ENCODE measurements at places on chromosomes 5 and 9.

DNA sequence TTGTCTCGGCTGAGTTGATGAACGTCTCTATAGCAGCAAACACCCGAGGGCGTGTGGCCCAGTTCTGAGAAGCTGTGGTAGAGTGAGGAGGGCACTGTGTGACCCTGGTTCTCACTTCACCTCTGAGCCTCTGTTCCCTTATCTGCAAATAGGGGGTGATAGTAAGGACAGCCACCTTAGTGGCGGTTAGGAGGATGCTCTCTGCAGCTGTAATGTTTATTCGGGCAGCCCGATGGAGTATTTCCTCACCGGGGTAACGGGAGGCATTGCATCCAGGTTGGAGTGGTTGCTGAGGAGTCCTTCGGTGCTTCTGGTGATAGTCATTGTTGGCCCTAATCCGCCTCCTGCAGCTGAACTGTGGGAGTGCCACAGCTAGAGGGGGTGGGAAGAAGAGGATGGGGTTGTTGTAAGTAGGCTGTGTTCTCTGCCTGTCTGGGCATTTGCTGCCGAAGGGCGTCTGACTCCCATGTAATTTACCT lies 13.9 kb downstream of the PRRC2B start:
- peaks cover 37% of the 10 kb centered on the region for H3K36me3 ChIP-seq
- peak; percentile 46 for DNase-seq
- no peak overlapping the region for H3K27ac ChIP-seq

GRCh38 chr5:148387325-148387724 lies 3.6 kb downstream of the FBXO38 start:
- H3K27ac ChIP-seq: no peak overlapping the region
- no peaks in the 10 kb centered on the region for H3K36me3 ChIP-seq
- DNase-seq: no peak
- H3K4me1 ChIP-seq: peaks cover 11% of the 10 kb centered on the region

DNA sequence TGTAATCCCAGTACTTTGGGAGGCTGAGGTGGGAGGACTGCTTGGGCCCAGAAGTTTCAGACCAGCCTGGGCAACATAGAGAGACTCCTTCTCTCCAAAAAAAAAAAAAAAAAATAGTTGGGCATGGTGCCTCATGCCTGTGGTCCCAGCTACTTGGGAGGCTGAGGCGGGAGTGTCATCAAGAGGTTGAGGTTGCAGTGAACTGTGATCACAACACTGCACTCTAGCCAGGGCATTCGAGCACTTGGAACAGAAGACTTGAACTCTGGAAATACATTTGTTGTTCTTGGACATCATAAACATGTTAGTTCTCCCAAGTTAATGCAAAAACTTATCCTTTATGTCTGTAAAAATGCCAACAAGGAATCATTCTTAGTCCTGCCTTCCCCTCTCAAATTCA lies 29.6 kb downstream of the EHMT1 start:
- DNase-seq: no peak
- H3K27me3 ChIP-seq: no peaks in the 10 kb centered on the region
- H3K36me3 ChIP-seq: peaks cover 37% of the 10 kb centered on the region
- H3K4me3 ChIP-seq: no peak overlapping the region

DNA sequence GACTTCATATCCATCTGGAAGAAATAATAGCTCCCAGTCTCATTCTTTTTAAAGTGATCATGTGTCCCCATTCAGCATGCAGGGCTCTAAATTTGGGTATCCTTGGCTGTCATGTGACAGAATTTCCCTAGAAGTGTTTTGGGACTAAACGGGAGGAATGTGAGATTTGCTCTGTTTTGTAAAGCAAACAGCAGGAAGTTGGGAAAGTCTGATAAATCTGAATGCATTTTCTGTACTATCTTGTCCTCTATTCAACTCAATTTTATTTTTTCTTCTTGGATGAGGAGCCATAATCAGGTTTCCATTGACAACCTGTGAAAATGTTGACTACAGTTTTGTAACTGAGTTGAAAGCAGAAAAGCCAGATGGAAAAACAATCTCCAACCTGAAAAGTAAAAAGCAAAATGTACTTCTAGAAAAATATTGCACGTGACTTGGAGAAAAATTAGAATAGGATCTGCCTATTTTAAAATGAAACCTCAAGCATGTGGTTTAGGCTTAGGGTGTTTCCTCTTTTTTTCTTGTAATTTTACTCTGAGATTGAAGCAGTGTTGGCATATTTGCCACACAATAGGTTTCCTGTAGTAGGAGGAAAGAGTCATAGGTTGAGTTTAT lies 76.2 kb upstream of the IL6ST start:
- H3K4me3 ChIP-seq: no peak overlapping the region
- no peaks in the 10 kb centered on the region for H3K27me3 ChIP-seq
- no peak overlapping the region for H3K27ac ChIP-seq
- H3K36me3 ChIP-seq: no peaks in the 10 kb centered on the region

GRCh38 chr5:6483880-6484382 lies 35.3 kb downstream of the UBE2QL1 start:
- H3K36me3 ChIP-seq: no peaks in the 10 kb centered on the region
- no peak overlapping the region for H3K27ac ChIP-seq
- no peaks in the 10 kb centered on the region for H3K4me1 ChIP-seq
- no peak overlapping the region for H3K4me3 ChIP-seq
- DNase-seq: no peak
- H3K27me3 ChIP-seq: no peaks in the 10 kb centered on the region

- no peaks in the 10 kb centered on the region for H3K4me1 ChIP-seq
- no peak overlapping the region for H3K4me3 ChIP-seq
- H3K27me3 ChIP-seq: no peaks in the 10 kb centered on the region
These were observed 285.4 kb downstream of the TLE4 start for GRCh38 chr9:79857188-79857587.

- H3K27ac ChIP-seq: no peak overlapping the region
- DNase-seq: no peak
- no peaks in the 10 kb centered on the region for H3K27me3 ChIP-seq
These were observed 71.9 kb downstream of the CDK5RAP2 start for GRCh38 chr9:120507936-120508510.

GRCh38 chr9:133945977-133946753 lies 46.0 kb downstream of the VAV2 start:
- DNase-seq: no peak
- no peak overlapping the region for H3K4me3 ChIP-seq
- no peak overlapping the region for H3K27ac ChIP-seq
- no peaks in the 10 kb centered on the region for H3K4me1 ChIP-seq
- no peaks in the 10 kb centered on the region for H3K27me3 ChIP-seq
- H3K36me3 ChIP-seq: no peaks in the 10 kb centered on the region

DNA sequence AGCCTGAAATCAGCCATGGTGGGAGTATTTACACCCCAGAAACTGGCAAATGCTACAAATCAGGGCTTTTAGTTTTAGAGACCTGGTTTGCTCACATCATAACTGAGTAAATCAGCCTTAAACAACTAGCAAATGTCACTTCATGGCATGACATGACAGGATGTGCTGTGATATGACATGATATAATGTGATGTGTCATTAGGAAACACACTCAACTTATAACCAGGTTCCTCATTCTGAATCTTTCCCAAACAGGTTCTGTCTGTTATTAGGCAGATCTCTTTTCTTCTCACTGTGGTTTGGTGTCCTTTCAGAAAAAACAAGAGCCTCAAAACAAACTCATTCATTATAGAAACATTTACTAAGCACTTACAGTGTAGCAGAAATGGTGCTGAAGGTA lies 90.5 kb downstream of the ADAMTS12 start:
- no peaks in the 10 kb centered on the region for H3K36me3 ChIP-seq
- no peak overlapping the region for H3K27ac ChIP-seq
- no peaks in the 10 kb centered on the region for H3K27me3 ChIP-seq
- no peak overlapping the region for H3K4me3 ChIP-seq
- no peaks in the 10 kb centered on the region for H3K4me1 ChIP-seq
- DNase-seq: no peak

DNA sequence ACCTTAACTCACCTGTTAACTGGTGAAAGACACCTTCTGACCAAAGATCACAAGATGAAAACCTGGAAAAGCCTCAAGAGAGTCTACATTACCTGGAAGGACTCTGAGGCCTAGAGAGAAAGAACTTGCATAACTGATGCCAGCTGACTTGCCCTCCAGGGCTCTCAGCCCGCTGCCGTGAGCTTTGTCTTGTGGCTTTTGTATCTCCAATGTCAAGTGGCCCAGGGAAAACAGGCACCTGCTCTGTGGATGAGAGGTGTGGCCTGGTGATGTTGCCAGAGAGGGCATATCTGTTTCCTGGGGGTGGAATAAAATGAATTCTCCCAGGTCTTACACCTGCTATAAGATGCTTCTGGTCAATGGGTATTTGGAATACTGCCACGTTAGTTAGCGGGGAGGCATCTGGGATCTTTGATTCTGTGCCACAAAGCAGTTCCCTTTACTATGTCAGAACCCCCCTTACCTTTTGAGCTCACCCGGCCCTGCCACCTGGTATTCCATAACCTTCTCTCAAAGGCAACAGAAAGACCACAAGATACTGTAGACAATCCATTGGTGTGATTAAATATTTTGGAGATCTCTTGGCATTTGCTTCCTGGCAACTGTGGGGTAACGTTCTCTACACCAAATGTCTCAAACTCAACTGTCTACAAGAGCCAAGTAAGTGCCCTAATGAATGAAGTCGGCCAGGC lies 54.9 kb upstream of the N4BP3 start:
- H3K27ac ChIP-seq: no peak overlapping the region
- H3K4me1 ChIP-seq: no peaks in the 10 kb centered on the region
- no peak for DNase-seq
- H3K4me3 ChIP-seq: no peak overlapping the region

DNA sequence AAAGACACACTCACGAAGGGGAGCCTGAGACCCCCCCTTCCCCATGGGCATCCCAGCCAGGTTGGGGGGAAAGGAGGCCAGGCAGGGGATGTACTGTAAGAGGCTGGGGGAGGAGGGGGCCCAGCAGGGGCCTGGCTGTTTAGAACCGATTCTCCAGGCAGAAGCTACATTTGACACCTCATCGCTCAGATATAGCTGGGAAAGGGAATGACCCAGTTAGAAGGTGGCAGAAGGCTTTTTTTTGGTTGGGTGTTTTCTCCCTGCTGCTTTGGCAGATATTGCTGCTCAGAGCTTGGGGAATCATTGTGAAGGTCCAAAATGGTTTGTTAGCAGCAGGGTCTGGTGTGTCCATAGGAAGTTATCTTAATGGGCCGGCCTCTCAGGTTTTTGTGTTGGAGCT lies 6.0 kb downstream of the CDX1 start:
- no peak overlapping the region for H3K27ac ChIP-seq
- DNase-seq: no peak
- H3K4me1 ChIP-seq: peaks cover 9% of the 10 kb centered on the region
- no peaks in the 10 kb centered on the region for H3K36me3 ChIP-seq
- no peaks in the 10 kb centered on the region for H3K27me3 ChIP-seq
- no peak overlapping the region for H3K4me3 ChIP-seq

GRCh38 chr5:61301341-61302199 lies 30.5 kb upstream of the ZSWIM6 start:
- H3K4me3 ChIP-seq: no peak overlapping the region
- no peaks in the 10 kb centered on the region for H3K27me3 ChIP-seq
- peak; percentile 68 for DNase-seq
- peaks cover 32% of the 10 kb centered on the region for H3K4me1 ChIP-seq

DNA sequence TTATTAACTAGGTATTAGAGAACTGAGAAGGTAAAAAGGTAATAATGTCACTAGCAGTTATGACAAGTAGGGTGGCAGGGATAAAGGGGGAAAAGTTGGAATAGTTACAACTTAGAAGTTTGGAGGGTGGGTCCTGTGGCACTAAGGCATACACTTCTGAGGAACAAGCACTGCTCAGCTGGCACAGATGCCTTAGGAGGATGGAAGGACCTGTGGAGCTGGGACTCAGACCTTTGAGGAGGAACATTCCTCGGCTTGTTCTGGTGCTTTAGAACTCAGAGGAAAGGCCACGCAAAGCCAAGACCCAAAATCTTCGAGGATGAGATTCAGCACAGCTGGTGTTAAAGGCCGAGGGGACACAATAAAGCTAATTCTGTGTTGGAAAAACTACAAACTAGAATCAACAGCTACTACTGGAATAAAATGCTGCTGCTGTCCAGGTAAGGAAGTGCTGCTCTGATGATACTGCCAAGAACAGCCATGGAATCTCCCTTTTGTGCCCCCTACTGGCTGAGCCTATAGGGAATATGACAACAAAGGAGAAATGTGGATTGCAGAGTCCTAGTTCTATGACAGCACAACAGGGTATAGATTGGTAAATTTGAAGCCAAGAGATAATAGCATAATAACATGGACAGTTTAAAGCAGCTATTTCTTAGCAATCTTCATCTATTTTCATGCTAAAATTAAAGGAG lies 126.7 kb downstream of the SLC25A46 start:
- no peaks in the 10 kb centered on the region for H3K36me3 ChIP-seq
- no peaks in the 10 kb centered on the region for H3K4me1 ChIP-seq
- H3K4me3 ChIP-seq: no peak overlapping the region
- no peak for DNase-seq
- no peaks in the 10 kb centered on the region for H3K27me3 ChIP-seq

DNA sequence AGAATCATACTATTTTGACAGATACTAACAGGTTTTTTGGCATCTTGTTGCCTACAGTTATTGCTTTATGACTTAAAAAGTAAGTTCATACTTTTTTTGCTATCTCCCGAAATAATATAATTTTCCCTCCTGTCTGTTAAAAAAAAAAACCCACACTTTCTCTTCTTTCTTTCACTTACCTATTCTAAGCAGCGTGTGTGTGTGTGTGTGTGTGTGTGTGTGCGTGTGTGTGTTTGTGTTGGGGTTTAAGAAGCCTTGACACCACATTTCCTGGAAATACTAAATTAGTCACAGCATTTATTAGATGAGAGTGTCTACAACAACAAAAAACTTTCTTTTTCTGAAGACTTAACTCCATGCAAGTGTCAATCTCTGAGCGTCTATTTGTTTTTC lies 12.4 kb downstream of the TNFAIP8 start:
- no peak overlapping the region for H3K27ac ChIP-seq
- no peak for DNase-seq
- no peaks in the 10 kb centered on the region for H3K36me3 ChIP-seq
- H3K27me3 ChIP-seq: no peaks in the 10 kb centered on the region
- H3K4me1 ChIP-seq: peaks cover 5% of the 10 kb centered on the region

- no peak overlapping the region for H3K27ac ChIP-seq
- no peaks in the 10 kb centered on the region for H3K4me1 ChIP-seq
- no peak overlapping the region for H3K4me3 ChIP-seq
- no peaks in the 10 kb centered on the region for H3K36me3 ChIP-seq
- no peak for DNase-seq
- H3K27me3 ChIP-seq: no peaks in the 10 kb centered on the region
These were observed 146.6 kb downstream of the SH3GL2 start for GRCh38 chr9:17725399-17726010.

GRCh38 chr9:19551124-19551929 lies 142.5 kb downstream of the ACER2 start:
- no peak overlapping the region for H3K27ac ChIP-seq
- no peak for DNase-seq

- H3K27ac ChIP-seq: no peak overlapping the region
- H3K36me3 ChIP-seq: no peaks in the 10 kb centered on the region
- no peak for DNase-seq
- no peaks in the 10 kb centered on the region for H3K4me1 ChIP-seq
- no peaks in the 10 kb centered on the region for H3K27me3 ChIP-seq
- H3K4me3 ChIP-seq: no peak overlapping the region
These were observed 49.5 kb upstream of the RORB start for GRCh38 chr9:74447451-74448193.

GRCh38 chr5:142749321-142749720 lies 20.9 kb upstream of the ARHGAP26 start:
- no peak for DNase-seq
- no peak overlapping the region for H3K4me3 ChIP-seq
- H3K4me1 ChIP-seq: peaks cover under 1% of the 10 kb centered on the region
- H3K36me3 ChIP-seq: no peaks in the 10 kb centered on the region
- no peak overlapping the region for H3K27ac ChIP-seq
